ENCODE measurements at places on chromosomes 5 and 9. TPM values are rescaled to one million over a fixed set of nuclear protein-coding genes. Genes with fewer than 3 reads are reported as not detected.

DNA sequence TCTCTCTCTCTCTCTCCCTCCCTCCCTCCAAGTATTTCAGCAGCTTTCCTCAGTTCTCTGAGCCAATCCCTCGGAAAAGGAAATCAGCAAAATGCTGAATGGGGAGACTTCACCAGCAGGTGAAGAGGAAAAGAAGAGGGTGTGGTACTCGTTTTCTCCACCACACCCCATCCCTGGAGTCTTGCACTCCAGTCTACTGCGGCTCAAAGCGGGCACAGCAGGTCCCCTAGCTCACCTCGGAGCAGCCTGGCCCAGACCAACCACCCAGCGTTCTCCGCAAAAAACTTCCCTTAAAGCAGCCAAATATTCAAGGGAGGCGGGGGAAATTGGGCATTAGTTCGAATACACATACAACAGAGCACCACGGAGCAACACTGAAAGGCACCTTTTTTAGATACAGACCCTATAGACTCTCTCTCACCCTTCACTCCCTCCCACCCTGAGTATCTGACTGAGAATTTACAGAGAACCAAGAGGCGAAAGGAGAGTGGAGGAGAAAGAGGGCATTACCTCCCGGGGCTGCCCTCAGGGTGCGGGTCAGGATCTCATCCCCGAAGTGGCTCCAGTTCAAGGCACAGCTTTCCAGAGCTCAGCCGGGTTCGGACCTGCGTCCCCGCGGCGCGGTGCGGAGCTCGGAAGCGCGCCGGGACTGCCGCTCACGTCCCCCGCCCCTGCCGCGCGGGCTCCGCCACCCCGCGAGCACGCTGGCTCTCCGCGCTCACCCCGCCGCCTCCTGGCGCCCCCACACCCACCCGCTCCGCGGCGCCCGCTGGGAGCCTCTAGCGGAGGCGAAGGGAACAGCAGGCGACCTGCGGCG lies 1638.5 kb upstream of the C9orf72 start:
- no peak for DNase-seq

Gene ISL1
- total RNA-seq: not detected

- no peak for DNase-seq
Observed at GRCh38 chr5:134267366-134268018, 41.6 kb upstream of the PPP2CA start.

DNA sequence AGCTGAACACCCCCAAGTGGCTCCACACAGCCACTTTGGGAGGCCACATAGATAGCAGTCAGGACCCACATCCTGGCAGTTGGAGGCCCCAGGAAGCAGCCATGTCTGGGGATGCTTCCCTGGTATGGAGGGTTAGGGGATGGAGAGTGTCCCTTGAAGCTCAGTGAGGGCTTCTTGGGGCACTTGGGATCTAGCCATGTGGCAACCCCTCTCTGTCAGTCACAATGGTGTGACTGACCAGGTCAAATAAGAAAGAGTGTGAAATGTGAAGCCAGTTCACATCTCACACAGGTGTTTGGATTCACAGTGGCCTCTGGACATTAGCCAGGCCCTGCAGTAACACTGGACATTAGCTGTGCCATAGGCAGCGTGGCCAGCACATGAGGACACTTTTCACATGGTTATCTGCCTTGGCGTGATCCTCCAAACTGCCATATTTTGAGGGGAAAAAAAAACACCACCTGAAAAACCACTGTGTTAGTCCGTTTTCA lies 53.9 kb upstream of the IL17B start:
- no peak for DNase-seq

- DNase-seq: no peak
Observed at GRCh38 chr9:99166149-99166548, 55.6 kb downstream of the ALG2 start.

Measured in GM12878 (cell line).